ENCODE measurements at places on chromosomes 3 and 15.
A peak's percentile ranks its signal among the peaks of the same experiment; 100 is the strongest.

- H3K4me3 ChIP-seq = no peak overlapping the region
- H3K36me3 ChIP-seq = no peaks in the 10 kb centered on the region
- DNase-seq = no peak
- no peaks in the 10 kb centered on the region for H3K4me1 ChIP-seq
These were observed 1321.0 kb downstream of the ROBO2 start for GRCh38 chr3:78360849-78361248.

- H3K4me3 ChIP-seq = no peak overlapping the region
- H3K27me3 ChIP-seq = peaks cover 3% of the 10 kb centered on the region
- DNase-seq = no peak
These were observed 285.8 kb upstream of the SEMA6D start for GRCh38 chr15:47431501-47431900.

- no peak overlapping the region for H3K4me3 ChIP-seq
- no peaks in the 10 kb centered on the region for H3K36me3 ChIP-seq
- peaks cover 25% of the 10 kb centered on the region for H3K27me3 ChIP-seq
- DNase-seq = no peak
- no peak overlapping the region for H3K27ac ChIP-seq
- peaks cover 1% of the 10 kb centered on the region for H3K4me1 ChIP-seq
These were observed 22.8 kb downstream of the RGMA start for GRCh38 chr15:93066224-93066681.

DNA sequence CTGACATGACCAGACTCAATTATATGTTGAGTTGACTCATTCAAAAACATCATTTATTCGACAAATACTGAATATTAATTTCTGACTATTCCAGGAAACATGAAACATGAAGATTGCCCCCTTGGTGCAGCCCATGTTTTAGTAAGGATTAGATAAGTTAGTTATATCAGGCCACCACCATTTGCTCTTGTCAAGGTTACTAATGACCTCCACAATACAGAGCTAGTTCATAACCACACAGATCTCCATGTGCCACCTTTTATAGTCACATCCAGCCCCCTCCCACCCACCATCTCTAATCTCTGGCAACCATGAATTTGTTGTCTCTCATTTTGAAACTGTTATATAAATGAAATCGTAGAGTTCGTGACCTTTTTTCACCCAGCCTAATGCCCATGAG lies 15.7 kb downstream of the KLHL18 start:
- H3K4me1 ChIP-seq = peaks cover 40% of the 10 kb centered on the region
- H3K4me3 ChIP-seq = no peak overlapping the region
- no peak overlapping the region for H3K27ac ChIP-seq
- no peak for DNase-seq
- H3K27me3 ChIP-seq = no peaks in the 10 kb centered on the region

DNA sequence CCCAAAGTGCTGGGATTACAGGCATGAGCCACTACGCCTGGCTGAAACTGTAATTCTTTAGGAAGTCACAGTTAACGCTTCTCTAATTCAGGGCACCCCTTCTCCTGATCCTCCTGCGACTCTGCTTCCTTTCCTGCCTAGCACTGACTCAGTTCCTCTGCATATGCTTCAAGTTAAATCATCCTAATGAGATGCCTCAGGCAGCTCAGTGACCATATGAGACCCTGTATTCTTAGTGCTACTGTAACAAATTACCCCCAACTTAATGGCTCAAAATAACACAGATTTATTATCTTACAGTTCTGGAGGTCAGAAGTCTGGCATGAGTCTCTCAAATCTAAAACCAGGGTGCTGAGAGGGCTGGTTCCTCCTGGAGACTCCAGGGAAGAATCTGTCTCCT lies 271.8 kb upstream of the LYSMD4 start:
- H3K36me3 ChIP-seq = no peaks in the 10 kb centered on the region
- H3K27ac ChIP-seq = no peak overlapping the region
- no peak for DNase-seq
- H3K27me3 ChIP-seq = no peaks in the 10 kb centered on the region
- H3K4me1 ChIP-seq = no peaks in the 10 kb centered on the region

DNA sequence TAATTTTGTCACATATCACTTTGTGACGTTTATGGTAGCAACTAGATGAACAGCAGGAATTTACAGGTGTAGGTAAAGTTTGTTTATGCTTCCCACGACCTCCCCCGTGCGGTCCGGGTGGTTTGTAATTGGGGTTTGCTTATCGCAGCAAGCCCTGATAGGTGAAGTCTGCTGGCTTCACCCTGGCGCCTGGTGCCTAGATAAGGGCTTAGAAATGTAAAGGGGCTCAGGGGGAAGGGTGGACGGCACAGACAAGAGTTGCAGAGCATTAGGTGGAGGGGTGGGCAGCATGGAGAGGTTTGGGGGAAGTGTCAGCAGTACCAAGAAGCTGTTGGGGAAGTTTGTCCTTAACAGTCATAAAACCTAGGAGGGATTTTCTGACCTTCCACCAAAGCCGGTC lies 108.1 kb upstream of the RNF7 start:
- H3K27me3 ChIP-seq = no peaks in the 10 kb centered on the region
- no peaks in the 10 kb centered on the region for H3K4me1 ChIP-seq
- no peak for DNase-seq
- no peaks in the 10 kb centered on the region for H3K36me3 ChIP-seq
- H3K27ac ChIP-seq = no peak overlapping the region
- no peak overlapping the region for H3K4me3 ChIP-seq

DNA sequence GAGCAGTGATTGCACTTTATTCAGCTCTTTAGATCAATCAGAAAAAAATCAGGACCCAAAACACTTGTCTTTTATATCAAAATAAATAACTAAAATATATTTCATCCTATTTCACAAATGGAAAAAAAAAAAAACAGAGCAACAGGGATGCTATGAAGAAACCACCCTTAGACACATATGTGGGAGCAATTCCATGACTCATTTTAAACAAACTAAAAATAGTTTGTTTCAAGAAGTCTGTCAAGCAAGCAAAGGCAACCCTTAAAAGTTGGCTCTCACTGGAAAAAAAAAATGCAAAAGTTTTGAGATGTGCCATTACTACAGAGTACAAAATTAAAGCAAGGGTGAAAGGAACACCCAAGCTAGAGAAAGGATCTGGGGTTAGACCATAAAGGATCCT lies 5.7 kb downstream of the ATP13A3 start:
- peak overlapping the region; percentile 23 for H3K4me3 ChIP-seq
- H3K36me3 ChIP-seq = peaks cover 38% of the 10 kb centered on the region
- peaks cover 44% of the 10 kb centered on the region for H3K4me1 ChIP-seq
- H3K27ac ChIP-seq = peak overlapping the region; percentile 68

DNA sequence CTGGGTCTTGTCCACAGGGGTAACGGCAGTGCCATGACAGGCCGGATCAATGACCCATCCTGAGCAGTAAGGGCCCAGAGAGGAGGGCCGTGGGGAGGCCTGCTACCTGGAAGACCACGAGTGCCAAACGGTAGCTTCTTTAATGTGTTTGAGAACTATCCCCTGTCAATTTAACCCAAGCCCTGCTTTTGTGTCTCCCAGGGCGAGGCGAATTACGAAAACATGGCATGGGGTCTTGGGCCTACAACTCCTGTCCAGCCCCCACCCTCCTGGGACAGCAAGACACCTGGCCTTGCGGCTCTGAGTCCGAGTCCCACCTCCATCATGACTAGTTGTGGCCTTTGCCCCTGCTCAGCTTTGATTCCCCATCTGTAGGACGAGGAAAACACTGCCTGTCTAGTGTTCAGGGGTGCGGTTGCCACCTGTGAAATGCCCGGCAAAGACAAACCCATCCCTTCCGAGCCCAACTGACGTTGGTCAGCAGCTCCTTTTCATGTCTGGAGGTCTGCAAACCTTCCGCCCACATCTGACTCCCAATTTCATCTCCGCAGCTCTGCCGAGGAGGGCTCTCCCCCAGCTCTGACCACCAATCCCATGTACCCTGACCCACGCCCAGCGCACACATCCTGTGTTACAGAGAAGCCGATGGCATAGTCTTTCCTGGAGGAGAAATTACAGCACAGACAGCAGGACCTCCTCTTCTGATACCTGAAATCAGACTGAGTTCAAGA lies 28.9 kb upstream of the SNRPA1 start:
- no peak for DNase-seq
- H3K4me3 ChIP-seq = no peak overlapping the region
- no peak overlapping the region for H3K27ac ChIP-seq

- peak overlapping the region; percentile 99 for H3K27ac ChIP-seq
- H3K4me3 ChIP-seq = peak overlapping the region; percentile 78
- peaks cover 86% of the 10 kb centered on the region for H3K4me1 ChIP-seq
- DNase-seq = peak; percentile 68
These were observed 41.2 kb downstream of the KLF13 start for GRCh38 chr15:31367730-31368344.

- H3K36me3 ChIP-seq = peaks cover 47% of the 10 kb centered on the region
- no peak overlapping the region for H3K27ac ChIP-seq
- H3K4me1 ChIP-seq = peaks cover 19% of the 10 kb centered on the region
These were observed 46.7 kb downstream of the KLHL6 start for GRCh38 chr3:183508821-183509220.

GRCh38 chr15:69095274-69095673 lies 65.2 kb upstream of the GLCE start:
- no peak overlapping the region for H3K4me3 ChIP-seq
- H3K27me3 ChIP-seq = no peaks in the 10 kb centered on the region
- H3K27ac ChIP-seq = no peak overlapping the region
- DNase-seq = no peak
- H3K36me3 ChIP-seq = no peaks in the 10 kb centered on the region

DNA sequence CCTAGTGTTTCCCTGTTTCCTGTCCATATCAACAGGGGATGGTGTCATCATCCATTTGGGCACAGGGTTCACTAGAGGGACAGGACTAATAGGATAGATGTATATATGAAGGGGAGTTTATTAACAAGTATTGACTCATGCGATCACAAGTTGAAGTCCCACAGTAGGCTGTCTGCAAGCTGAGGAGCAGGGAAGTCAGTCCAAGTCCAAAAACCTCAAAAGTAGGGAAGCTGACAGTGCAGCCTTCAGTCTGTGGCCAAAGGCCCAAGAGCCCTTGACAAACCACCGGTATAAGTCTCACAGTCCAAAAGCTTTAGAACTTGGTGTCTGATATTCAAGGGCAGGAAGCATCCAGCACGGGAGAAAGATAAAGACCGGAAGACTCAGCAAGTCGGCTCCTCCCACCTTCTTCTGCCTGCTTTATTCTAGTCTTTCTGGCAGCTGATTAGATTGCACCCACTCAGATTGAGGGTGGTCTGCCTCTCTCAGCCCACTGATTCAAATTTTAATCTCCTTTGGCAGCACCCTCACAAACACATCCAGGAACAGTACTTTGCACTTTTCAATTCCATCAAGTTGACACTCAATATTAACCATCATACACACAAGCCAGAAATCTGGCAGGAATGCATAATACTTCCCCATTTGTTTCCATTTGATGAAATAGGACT lies 43.4 kb downstream of the CD200 start:
- no peak overlapping the region for H3K4me3 ChIP-seq
- DNase-seq = no peak
- H3K27ac ChIP-seq = no peak overlapping the region
- H3K27me3 ChIP-seq = no peaks in the 10 kb centered on the region
- peaks cover 10% of the 10 kb centered on the region for H3K36me3 ChIP-seq

DNA sequence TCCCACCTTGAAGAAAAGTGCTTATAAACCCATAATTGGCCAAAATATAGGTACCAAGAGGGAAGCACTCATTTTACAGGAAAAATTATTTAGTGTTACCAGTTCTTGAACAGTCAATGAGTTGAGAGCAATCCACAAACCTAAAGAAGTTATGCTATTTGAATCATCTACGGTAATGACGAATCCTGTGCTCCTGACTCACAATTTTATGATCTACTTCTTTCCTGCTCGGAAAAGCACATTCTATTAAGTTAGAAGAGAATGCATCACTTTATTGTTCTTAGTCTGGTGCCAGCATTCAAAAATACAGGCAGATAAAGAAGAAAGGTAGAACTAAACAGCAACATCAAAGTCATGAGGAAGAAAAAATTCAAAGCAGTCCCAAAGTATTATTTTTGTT lies 33.2 kb downstream of the CHRM5 start:
- peaks cover 2% of the 10 kb centered on the region for H3K36me3 ChIP-seq
- H3K4me3 ChIP-seq = no peak overlapping the region
- H3K27me3 ChIP-seq = no peaks in the 10 kb centered on the region
- no peak for DNase-seq

DNA sequence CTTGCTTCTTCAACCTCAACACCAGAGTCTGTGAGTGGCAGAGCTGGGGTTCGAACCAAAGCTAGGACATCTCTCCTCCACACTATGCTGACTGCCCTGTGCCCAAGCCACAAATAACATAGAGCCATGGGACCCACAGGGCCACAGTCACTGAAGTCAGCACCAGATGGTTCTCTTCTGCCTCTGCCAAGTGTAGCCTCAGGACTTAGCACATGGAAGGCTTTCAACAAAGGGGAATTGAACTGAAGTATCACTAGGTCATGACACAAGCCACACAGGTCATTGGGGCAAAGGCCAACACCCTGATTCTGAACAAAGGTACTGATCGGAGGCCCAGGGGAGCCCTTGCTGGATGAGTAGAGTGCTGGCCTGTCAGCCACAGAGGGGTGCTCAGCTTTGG lies 83.6 kb downstream of the BDH1 start:
- no peak overlapping the region for H3K4me3 ChIP-seq
- no peak overlapping the region for H3K27ac ChIP-seq
- DNase-seq = no peak
- no peaks in the 10 kb centered on the region for H3K36me3 ChIP-seq

GRCh38 chr3:119500265-119500664 lies 1.9 kb downstream of the TIMMDC1 start:
- H3K27me3 ChIP-seq = no peaks in the 10 kb centered on the region
- H3K4me3 ChIP-seq = peak overlapping the region; percentile 98
- H3K36me3 ChIP-seq = peaks cover 41% of the 10 kb centered on the region
- H3K4me1 ChIP-seq = peaks cover 33% of the 10 kb centered on the region
- DNase-seq = no peak

DNA sequence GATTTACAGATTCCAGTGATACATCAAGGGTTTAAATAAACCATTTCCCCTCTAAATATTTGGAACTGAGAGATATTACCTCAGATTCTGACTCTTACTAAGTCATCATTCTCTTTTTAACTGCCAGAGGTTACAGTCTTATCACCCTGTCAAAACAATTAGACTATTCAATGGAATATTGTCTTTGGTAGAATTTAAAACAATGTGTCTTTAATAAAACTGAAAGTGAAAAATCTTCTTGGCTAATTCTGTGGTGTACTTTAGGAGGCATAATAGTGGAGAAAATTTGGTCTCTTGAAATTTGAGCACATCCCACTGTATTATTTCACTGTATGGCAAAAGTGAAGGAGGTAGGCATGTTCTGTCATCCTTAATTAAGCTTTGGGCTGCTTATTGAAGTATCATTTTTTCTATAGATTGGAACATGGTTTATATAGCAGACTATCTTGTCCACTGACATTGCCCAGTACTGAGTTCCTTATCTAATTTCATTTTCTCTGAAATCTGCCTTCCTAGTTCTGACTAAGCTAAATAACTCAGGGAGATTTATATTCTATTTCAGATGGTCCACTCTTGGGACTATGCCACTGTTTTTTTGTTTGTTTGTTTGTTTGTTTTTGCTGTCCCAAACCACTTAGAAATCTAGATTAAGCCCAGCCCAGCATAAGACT lies 48.0 kb upstream of the UTS2B start:
- H3K4me1 ChIP-seq = no peaks in the 10 kb centered on the region
- no peak for DNase-seq
- no peak overlapping the region for H3K4me3 ChIP-seq
- H3K36me3 ChIP-seq = no peaks in the 10 kb centered on the region
- no peak overlapping the region for H3K27ac ChIP-seq

Data from activated naive CD8-positive, alpha-beta T cell treated with anti-CD3 and anti-CD28 coated beads for 36 hours (primary cell).